Fibroblast of skin of scalp (primary cell): ENCODE measurements at places on chromosomes 7 and 10.

DNA sequence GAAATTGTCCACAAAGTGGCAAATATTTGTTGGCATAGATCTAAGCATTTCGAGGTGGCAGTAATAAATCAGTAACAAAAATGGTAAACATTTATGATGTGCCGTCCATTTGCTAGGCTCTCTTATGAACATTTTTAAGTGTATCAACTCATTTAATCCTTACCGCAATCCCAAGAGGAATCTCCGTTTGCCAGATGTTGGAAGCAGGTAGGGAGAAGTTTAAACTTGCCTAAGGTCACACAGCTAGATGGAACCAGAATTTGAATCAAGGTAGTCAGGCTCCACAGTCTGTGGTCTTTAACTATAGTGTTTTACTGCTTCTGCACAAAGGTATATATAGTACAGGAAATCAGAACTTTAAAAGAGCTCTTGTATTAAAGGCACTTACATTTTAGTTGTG is 2.6 kb downstream of the MKLN1 start:
- DNase-seq: no peak

DNA sequence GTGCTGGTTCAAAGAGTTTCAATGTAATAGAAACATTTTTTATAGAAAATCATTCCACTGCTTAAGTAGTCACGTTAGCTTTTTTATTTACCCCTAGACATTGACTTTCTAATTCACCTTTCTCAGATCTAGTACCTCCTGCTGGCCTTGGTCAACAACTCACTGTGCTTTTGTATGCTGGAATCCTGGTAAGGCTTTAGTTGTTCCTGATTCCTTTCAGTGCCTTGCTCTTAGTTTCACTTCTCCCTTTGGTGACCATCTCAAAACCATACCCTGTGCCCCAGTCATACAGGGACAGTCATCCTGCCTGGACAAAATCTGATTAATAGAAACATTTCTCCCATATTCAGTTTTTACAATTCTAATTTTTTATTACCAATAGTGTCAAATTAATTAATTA is 130.2 kb downstream of the GPR37 start:
- DNase-seq: no peak

DNA sequence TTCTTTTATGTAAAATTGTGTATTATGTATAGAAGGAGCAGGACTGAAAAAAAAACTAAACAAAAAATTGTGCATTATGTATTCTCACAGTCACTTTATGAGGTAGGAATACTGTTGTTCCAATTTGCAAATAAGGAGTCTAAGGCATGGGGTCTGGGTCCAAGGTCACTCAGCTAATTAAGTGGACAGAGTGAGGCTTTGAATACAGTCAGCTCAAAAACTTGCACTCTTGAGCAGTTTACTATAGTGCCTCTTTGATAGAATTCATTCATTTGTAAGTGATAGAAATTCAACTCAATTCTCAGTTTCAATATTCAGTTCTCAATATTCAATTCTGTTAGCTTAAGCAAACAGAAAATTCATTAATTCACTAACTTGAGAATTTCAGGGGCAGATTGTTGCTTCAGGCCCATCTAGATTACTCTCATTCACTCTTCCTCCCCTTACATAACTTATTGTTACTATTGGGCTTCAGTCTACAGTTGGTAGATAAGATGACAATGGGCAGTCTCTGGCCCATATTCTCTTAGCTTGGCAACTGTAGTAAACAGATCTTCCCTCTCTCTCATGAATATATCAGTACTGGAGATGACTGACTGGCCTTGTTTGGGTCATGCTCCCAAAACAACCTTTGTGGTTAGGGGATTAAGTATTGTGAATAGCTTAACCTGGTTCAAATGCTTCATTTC is 86.6 kb downstream of the BTAF1 start:
- no peak for DNase-seq

DNA sequence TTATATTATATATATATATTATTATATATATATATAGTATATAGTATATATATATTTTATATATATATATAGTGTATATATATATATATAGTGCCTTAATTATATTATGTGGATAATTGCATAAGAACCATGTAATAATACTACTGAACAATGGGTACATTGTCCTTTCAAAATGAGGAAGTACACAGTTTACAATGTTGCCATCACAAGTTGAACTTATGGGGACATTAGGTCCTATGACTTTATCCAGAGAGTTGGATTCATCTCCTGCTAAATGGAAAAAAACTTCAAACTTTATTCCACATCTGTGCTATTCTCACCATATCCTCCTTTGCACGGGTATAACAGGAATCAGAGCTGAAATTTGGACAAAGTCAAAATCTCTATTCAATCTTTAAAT is 105.0 kb upstream of the AGR3 start:
- DNase-seq: no peak

- no peak for DNase-seq
Measured at GRCh38 chr10:58971796-58972491, 204.5 kb upstream of the PHYHIPL start.

DNA sequence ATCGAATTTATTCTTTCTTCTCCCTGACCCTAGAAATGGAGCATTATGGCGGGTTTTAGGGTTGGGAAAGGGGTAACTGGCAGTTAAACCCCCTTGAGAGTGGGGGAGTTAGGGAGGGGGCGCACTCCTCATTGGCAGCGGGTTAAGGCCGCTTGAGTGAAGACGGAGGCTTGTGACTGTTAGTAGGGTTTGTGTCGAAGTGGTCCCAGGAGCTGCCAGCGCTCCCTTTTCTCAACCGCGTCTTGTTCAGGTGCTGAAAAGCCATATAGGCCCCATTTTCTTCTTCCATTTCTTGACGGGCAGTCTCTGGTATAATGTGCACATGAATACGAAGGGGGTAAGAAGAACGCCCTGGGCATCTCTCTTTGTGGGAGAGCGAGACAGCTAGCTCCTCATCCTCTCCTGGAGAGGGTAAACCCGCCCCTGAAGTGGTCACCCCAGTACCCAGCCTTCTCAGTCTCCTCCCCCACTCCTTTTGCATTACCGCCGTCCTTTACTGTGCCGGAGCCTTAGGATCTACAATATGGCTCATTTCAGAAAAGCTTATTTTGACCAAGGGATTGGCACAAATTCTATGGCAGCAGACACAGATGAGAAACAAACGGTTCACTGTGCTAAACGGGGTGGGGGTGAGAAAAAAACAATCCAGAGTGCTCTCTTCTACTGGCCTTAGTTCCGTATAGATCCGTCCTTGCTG is 836 bp downstream of the KMT2E start:
- DNase-seq: peak; percentile 44

DNA sequence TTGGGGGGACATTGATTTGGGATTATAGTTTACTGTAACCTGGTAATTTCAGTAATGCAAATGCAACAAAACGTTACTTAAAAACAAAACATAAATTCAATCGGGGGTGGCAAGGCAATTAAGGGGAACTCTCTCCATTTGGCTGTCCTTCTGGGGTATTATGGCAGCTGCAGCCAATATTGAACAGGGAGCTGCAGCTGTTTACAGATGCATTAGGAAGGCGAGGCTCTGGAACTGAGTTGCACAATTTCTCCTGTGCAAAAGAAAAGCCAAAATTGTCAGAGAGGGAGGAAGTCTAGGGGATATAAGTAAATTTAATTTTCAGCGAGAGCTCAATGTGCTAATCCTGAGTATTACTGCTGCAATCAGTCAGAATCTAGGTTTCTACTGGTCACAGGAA is 36.1 kb downstream of the NEUROD6 start:
- DNase-seq: no peak

- DNase-seq: no peak
Measured at GRCh38 chr7:17963281-17963680, 23.0 kb upstream of the SNX13 start.

GRCh38 chr7:6178298-6179029 is 94.0 kb downstream of the CYTH3 start:
- DNase-seq: no peak

- DNase-seq: no peak
Measured at GRCh38 chr10:24239289-24240040, 30.5 kb downstream of the KIAA1217 start.

DNA sequence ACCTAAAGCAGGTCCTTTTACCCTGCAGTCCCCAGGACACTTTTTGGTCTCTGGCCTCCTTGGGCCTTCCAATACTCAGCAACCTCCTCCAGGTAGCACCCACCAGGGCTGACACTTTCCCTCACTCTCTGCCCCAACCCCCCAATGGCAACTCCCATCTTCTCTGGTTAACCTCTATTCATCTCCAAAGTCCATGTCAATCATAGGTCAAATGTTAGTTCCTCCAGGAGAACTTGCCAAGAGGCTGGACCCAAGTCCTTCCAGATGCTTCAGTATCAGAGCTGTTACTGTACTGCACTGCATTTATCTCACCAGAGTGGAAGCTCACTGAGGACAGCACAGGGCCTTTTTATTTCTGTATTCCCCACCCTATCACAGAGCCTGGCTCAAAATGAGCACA is 295.0 kb upstream of the KLF14 start:
- no peak for DNase-seq

DNA sequence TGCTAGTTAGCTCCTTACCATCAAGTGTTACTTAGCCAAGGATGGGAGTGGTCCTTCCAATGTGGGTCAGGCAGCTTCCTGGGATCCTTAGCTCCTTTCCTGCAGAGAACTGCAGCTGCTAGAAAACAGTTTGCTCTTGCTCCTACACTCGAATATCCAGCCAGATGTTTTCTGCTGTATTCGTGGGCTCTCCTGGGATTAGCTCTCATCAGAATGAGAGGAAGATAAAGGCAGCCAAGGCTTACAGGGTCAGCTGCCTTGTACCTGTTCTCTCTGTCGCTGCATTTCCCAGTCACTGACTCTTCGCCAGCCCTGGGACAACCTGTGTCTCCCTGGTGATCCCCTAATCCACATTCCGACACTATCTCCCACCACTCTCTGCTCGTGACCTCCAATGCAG is 29.0 kb downstream of the NEUROD6 start:
- DNase-seq: no peak

DNA sequence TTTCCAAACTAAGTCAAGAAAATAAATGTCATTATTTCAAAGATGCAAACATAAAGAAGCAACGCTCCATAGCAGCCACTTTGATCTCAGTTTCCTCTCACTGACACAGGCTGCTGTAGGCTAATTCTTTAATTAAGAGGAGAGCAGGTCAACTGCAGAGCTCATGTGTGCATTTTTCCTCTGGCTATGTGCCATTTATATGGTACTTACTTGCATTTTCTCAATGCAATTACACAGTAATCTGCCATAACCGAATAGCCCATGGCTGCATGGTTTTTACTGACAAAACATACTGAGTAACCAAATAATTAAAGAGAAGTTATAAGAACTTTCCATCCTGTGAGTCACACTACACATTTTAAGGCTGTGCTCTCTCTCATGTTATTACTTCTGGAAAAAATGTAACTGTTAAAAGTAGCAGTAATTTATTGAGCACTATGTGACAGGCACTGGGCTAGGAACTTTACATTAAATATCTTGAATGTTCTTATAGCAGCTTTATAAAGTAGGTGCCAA is 122.0 kb downstream of the ELAPOR2 start:
- DNase-seq: peak; percentile 18

GRCh38 chr10:69479240-69480067 is 28.2 kb downstream of the TSPAN15 start:
- peak; percentile 60 for DNase-seq

- no peak for DNase-seq
Measured at GRCh38 chr7:21352540-21353387, 75.1 kb upstream of the SP4 start.

GRCh38 chr7:132312531-132313055 is 263.7 kb downstream of the PLXNA4 start:
- DNase-seq: no peak

- no peak for DNase-seq
Measured at GRCh38 chr10:126122881-126123280, 226.5 kb downstream of the FANK1 start.

DNA sequence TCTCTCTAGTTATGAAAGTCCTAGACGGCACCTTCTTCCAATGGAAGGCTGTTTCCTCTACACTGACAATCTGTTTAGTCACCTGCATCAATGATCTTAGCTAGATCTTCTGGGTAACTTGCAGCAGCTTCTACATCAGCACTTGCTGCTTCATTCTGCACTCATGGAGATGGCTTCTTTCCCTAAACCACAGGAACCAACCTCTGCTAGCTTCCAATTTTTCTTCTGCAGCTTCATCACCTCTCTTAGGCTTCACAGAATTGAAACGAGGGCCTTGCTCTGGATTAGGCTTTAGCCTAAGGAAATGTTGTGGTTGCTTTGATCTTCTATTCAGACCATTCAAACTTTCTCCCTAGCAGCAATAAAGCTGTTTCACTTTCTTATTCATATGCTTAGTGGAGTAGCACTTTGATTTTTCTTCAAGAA is 24.6 kb downstream of the NAMPT start:
- DNase-seq: no peak

- no peak for DNase-seq
Measured at GRCh38 chr10:652233-652632, 37.2 kb downstream of the DIP2C start.

GRCh38 chr7:143345428-143345900 is 17.0 kb downstream of the FAM131B start:
- DNase-seq: peak; percentile 22

- no peak for DNase-seq
Measured at GRCh38 chr10:6059506-6059905, 2.7 kb downstream of the IL2RA start.

GRCh38 chr7:47225387-47226131 is 356.4 kb downstream of the TNS3 start:
- DNase-seq: peak; percentile 60

DNA sequence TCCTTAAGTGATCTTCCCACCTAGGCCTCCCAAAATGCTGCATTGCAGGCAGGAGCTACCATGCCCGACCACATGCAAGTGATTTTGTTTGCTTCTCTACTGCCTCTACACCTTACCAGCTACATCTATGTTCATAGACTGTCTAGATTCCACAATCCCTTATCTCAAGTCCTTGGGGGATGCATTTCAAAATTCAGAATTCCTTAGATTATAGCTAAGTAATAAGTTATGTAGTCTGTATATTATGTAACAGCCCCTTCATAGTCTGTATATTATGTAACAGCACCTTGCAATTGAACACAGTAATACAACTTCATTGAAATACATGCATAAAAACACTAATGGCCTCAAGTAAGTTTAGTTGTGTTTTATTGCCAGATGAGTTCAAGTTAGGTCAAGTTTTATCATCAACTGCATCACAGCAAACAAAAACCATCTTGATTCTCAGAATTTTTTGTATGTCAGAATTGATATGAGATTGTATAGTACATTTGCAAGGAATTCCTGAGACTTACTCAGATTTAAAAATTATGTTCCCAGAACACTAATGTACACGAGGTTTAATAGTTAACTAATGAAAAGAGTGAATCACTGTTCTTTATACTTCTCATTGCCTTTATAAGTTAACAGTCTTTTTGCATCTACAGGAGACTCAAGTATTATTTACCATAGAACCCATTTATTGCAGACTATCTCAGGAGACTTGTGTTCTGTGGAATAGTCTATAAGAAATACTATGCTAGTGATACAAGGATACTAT is 11.6 kb upstream of the FOXP2 start:
- DNase-seq: no peak

DNA sequence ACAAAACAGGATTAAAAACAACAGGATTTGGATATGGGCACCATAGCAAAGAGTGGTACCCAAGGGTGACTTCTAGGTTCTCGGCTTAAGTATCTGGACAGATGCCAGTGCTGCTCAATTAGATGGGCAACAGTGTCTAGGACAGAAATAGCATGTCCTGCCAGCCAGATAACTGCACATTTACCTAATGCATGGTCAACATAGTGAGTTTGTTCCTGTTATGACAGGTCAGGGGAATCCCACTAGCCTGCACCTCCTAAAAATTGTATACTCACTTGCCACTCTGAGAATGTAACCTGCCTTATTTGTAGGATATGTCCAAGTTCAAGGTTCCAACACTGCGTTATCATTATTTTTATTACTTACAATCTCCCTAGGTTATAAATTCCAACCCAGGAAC is 471.7 kb downstream of the GRM8 start:
- no peak for DNase-seq

- DNase-seq: peak; percentile 76
Measured at GRCh38 chr10:50624866-50625501, 1.2 kb upstream of the SGMS1 start.
